Effector memory CD8-positive, alpha-beta T cell (primary cell): ENCODE measurements at places on chromosomes 2 and 18.

DNA sequence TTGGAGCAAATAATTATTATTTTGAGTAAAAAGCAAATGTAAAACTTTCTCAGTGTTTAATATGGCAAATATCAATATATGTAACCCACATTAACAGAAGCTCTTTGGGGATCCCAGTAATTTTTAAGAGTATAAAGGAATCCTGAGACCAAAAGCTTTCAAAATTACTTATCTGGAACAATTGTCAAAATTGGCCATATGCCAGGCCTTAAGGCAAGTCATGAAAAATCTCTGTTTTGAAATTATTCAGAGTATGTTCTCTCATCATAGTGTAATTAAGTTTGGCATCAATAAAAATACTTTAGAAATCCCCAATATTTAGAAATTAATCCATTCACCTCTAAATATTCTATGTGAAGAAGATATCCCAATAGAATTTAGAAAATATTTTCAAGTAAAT lies 225.3 kb upstream of the ARL4C start:
- H3K27ac ChIP-seq: no peak overlapping the region
- no peaks in the 10 kb centered on the region for H3K36me3 ChIP-seq
- no peak overlapping the region for H3K4me3 ChIP-seq
- H3K27me3 ChIP-seq: peaks cover 48% of the 10 kb centered on the region
- no peak for DNase-seq

DNA sequence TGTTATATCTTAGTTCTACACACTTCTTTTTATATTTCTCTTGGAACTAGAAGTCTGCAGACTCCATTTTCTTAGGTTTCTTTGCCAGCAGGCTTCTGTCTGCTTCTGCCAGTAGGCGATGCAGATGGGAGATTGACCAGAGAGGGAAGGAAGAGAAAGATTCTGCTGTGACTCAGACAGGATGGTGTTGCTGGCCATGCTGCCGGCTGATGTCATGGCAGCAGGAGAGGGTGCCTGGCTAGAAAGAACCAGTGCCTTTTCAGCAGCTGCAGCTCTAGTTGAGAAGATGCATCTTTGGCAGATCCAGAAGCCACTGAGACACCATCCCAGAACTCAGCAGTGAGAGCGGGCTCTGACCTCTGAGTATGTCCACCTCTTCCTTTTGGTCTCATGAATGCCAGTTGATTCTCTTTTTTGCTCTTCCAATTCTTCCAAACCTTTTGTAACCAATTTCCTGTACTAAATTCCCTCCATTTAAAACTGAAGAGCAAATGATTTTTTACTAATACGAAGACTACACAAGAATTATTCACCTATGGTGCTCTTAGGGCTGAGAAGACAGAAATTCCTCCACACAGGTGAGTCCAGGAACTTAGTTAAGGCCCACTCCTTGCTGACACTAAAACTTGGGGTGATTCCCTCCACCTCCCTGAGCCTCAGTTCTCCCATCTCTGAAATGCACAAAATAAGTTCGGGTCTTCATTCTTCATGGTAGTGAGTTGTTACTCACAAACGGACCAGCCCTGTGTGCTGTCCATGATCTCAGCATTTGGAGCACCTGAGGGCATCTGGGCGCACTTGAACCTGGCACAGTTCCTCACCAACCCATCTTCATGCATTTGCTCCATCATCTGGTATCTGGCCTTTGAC lies 200.7 kb downstream of the MYCN start:
- H3K4me3 ChIP-seq: no peak overlapping the region
- H3K27me3 ChIP-seq: no peaks in the 10 kb centered on the region
- H3K36me3 ChIP-seq: no peaks in the 10 kb centered on the region
- H3K27ac ChIP-seq: no peak overlapping the region
- DNase-seq: no peak

- H3K4me3 ChIP-seq: no peak overlapping the region
- H3K27ac ChIP-seq: no peak overlapping the region
Measured at GRCh38 chr2:18046017-18046416, 167.6 kb downstream of the KCNS3 start.

DNA sequence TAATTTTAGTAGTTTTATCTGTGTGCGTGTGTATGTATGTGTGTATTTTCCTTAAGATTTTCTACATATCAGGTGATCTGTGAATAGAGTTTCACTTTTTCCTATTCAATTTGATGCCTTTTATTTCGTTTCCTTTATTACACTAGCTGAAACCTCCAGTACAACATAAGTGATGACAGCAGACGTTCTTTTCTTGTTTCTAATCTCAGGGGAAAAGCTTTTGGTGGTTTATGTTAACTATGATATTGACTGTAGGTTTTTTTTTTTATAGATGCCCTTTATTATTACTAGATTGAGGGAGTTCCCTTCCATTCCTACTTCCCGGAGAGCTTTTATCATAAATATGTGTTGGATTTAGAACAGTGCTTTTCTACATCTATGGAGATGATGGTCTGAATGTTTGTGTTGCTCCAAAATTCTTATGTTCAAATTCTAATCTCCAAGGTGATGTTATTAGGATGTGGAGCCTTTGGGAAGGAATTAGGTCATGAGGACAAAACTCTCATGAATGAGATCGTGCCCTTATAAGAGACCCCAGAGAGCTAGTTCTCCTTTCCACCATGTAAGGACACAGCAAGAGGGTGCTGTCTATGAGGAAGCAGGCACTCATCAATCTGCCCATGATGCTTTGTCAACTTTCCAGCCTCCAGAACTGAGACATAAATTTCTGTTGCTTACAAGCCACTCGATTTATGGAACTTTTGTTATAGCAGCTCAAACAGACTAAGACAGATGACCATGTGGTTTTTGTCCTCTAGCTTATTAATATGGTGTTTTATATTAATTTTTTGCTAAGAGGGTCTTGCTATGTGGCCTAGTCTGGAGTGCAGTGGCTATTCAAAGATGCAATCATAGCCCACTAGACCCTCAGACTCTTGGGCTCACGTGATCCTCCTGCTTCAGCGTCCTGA lies 5.9 kb upstream of the RHBDD1 start:
- no peaks in the 10 kb centered on the region for H3K36me3 ChIP-seq
- H3K27me3 ChIP-seq: no peaks in the 10 kb centered on the region
- no peak for DNase-seq
- peaks cover 4% of the 10 kb centered on the region for H3K4me1 ChIP-seq

DNA sequence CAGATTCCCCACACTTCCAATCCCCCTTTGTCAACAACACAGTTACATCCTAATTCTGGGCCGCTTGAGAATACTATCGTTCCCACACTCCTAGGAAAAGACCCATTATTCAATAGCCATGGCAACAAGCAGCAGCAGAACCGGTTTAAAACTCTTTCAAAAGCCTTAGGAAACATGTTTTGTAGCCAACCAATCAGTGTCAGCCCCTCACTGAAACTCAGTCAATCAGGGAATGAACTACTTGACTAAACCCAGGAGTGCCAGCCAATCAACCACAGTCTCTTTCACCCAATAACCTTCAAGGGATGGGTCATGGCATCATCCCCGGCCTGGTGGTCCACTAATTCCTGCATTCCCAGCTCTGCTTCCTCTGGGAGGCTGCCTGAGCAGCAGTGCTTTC lies 204.8 kb upstream of the HS6ST1 start:
- DNase-seq: no peak
- no peak overlapping the region for H3K4me3 ChIP-seq
- no peaks in the 10 kb centered on the region for H3K4me1 ChIP-seq
- peaks cover 34% of the 10 kb centered on the region for H3K27me3 ChIP-seq
- no peaks in the 10 kb centered on the region for H3K36me3 ChIP-seq

DNA sequence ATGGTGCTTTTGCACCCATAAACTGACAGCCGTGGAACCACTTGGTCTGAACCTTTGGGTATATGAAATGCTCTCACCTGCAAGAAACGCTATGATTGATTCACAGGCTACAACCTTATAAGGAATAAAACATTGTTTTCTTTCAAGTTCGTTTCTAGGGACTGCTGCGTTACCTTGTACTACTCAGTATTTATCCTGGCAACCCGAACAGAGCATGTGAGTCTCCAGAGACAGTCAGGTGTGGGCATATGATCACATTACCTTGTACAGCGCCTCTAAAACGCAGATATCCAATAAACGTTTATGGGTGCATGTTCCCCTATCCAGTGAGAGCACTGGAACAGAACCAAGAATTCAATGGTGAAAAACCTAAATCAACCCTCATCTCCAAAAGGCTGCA lies 1.7 kb downstream of the CCBE1 start:
- H3K36me3 ChIP-seq: peaks cover 3% of the 10 kb centered on the region
- no peak overlapping the region for H3K27ac ChIP-seq
- DNase-seq: no peak
- peaks cover 4% of the 10 kb centered on the region for H3K4me1 ChIP-seq
- no peak overlapping the region for H3K4me3 ChIP-seq
- H3K27me3 ChIP-seq: peaks cover 66% of the 10 kb centered on the region

GRCh38 chr2:38613126-38613848 lies 10.6 kb upstream of the HNRNPLL start:
- peaks cover 13% of the 10 kb centered on the region for H3K4me1 ChIP-seq
- DNase-seq: no peak
- peaks cover 8% of the 10 kb centered on the region for H3K27me3 ChIP-seq
- no peak overlapping the region for H3K4me3 ChIP-seq

DNA sequence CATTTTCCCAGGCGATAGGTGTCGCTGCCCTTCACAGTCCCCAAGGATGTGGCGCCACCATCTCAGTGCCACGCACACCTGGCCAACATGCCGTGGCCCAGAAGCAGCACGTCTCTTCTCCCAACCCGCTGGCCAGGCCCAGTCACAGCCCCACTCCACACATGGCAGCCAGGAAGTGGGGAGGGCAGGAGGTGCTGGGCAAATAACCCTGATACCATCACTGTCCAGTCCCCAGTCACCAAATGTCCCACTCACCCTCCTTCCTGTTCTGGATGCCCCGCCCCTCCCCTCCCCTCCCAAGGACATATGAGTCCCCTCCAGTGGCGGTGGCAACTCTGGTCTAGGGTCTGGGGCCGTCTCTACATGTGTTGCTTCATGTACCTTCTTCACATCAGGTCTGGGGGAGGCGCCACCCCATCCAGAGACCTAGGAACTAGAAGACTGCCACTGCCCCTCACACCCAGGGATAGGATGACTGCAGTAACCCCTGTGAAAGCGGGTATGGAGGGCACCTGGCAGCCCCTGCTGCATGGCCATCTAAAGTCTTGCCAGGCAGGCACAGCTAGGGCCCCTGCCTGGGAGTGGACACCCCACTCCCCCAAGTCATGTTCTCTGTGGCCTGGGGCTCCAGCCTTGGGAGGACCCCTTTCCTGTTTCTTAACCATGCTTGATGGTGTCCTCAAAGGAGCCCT lies 7.3 kb upstream of the CAPN10 start:
- DNase-seq: no peak
- peak overlapping the region; percentile 62 for H3K4me3 ChIP-seq
- peak overlapping the region; percentile 78 for H3K27ac ChIP-seq
- H3K27me3 ChIP-seq: no peaks in the 10 kb centered on the region
- H3K4me1 ChIP-seq: peaks cover 24% of the 10 kb centered on the region
- H3K36me3 ChIP-seq: peaks cover 16% of the 10 kb centered on the region

GRCh38 chr2:216302981-216303676 lies 69.2 kb downstream of the MARCHF4 start:
- H3K4me1 ChIP-seq: no peaks in the 10 kb centered on the region
- no peak overlapping the region for H3K27ac ChIP-seq
- DNase-seq: no peak
- H3K36me3 ChIP-seq: no peaks in the 10 kb centered on the region
- no peak overlapping the region for H3K4me3 ChIP-seq
- H3K27me3 ChIP-seq: peaks cover 6% of the 10 kb centered on the region

GRCh38 chr18:40186677-40187076 lies 1768.4 kb upstream of the PIK3C3 start:
- H3K27ac ChIP-seq: no peak overlapping the region
- no peak for DNase-seq
- H3K27me3 ChIP-seq: no peaks in the 10 kb centered on the region
- no peaks in the 10 kb centered on the region for H3K4me1 ChIP-seq
- H3K4me3 ChIP-seq: no peak overlapping the region
- H3K36me3 ChIP-seq: no peaks in the 10 kb centered on the region

- peaks cover 5% of the 10 kb centered on the region for H3K4me1 ChIP-seq
- H3K27ac ChIP-seq: no peak overlapping the region
- H3K27me3 ChIP-seq: no peaks in the 10 kb centered on the region
- H3K36me3 ChIP-seq: peaks cover 3% of the 10 kb centered on the region
Measured at GRCh38 chr2:161381546-161381945, 34.6 kb upstream of the TBR1 start.

GRCh38 chr2:200156166-200156835 lies 150.2 kb upstream of the SPATS2L start:
- H3K4me3 ChIP-seq: no peak overlapping the region
- DNase-seq: no peak
- no peaks in the 10 kb centered on the region for H3K4me1 ChIP-seq
- H3K36me3 ChIP-seq: no peaks in the 10 kb centered on the region

DNA sequence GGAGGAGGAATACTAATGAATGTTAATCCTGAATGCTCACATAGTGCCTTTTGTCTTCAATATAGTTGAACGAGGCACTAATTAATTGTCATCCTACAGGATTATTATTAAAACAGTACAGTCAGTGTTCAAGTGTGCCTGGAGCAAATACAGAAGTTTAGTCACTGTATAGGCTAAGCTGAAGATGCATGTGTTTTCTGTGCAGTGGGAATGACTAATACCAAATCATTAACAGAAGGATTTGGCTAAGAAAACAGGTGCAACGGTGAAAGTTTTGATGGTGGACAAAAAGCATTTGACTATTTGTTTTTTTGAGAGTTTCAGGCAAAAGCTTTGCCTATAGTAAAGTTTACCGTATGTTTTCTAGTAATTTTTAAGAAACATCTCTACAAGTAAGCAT lies 62.8 kb downstream of the DCC start:
- no peaks in the 10 kb centered on the region for H3K4me1 ChIP-seq
- DNase-seq: no peak
- H3K27ac ChIP-seq: no peak overlapping the region
- H3K4me3 ChIP-seq: no peak overlapping the region
- H3K27me3 ChIP-seq: no peaks in the 10 kb centered on the region
- H3K36me3 ChIP-seq: no peaks in the 10 kb centered on the region

DNA sequence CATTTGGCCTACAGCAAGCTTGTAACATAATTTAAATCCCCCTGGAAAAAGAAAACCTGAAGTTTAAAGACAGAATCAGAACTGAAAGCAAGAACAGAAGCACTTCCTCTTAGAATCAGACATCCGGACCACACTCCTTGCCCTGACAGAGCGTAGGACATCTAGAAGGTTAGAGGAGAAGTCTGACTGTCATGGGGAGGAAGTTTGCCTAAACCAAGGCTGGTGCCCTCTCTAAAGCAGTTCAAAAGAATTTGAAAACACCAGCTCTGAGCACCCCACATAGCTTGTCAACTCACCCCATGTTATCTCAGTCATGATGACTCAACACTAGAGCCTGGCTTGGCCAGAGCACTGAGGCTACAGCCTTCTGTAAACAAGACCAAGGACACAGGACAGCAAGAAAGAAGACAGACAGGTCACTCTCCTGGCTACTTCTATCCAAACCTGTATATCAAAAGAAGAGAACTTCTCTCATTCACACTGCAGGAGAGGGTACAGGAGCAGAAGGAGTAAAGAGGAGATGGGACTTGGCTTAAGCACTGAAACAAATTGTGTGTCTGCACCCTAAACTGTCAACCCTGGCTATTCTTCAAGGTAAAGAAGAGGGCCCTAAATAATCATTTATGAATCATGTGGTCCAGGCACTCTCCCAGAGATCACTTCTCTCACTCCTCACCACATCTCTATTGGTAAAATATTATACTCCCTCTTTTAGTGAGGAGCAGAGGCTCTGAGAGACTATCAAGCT lies 198.6 kb downstream of the MEMO1 start:
- H3K36me3 ChIP-seq: no peaks in the 10 kb centered on the region
- no peaks in the 10 kb centered on the region for H3K27me3 ChIP-seq
- peak; percentile 3 for DNase-seq
- peak overlapping the region; percentile 20 for H3K4me3 ChIP-seq
- H3K27ac ChIP-seq: peak overlapping the region; percentile 88
- H3K4me1 ChIP-seq: peaks cover 8% of the 10 kb centered on the region
